Right lung (tissue), 10 donors: ENCODE measurements at places on chromosomes 1 and 21.

DNA sequence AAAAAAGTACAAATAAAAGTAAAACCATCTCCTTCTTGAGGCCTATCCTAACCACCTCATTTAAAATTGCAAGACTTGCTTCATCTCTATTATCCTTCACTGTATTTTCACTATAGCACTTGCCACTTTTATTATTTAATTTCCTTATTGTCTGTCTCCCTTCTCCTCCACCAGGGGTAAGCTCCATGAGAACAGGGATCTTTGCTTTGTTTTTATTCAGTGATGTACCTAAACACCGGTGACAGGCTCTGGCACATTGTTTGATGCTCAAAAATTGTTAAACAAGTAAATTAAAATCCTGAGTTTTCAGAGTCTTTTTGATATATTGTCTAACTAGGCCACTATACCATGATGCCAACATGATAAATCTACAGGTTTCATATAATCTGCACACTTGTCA lies 17.2 kb upstream of the SPEN start:
- DNase-seq = no peak

DNA sequence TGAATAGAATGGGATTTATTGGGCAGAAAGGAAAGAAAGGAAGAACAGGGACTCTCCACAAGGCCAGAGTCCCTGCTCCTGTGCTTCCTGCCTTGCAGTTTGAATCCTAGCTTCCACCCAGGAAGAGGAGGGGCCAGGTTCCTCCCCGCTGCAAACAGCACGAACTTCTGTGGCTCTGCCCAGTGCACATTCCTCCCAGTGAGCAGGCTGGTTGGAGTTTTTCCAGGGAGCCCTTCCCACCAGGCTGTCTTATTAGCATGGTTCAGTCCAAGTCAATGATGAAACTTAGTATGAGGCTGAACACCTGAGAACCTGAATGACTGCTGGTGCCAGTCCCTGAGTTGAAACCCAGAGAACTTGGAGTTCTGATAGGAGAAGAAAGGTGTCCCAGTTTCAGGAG lies 247.2 kb downstream of the DUSP10 start:
- no peak for DNase-seq

GRCh38 chr1:60227601-60228000 lies 154.0 kb upstream of the C1orf87 start:
- DNase-seq = no peak

DNA sequence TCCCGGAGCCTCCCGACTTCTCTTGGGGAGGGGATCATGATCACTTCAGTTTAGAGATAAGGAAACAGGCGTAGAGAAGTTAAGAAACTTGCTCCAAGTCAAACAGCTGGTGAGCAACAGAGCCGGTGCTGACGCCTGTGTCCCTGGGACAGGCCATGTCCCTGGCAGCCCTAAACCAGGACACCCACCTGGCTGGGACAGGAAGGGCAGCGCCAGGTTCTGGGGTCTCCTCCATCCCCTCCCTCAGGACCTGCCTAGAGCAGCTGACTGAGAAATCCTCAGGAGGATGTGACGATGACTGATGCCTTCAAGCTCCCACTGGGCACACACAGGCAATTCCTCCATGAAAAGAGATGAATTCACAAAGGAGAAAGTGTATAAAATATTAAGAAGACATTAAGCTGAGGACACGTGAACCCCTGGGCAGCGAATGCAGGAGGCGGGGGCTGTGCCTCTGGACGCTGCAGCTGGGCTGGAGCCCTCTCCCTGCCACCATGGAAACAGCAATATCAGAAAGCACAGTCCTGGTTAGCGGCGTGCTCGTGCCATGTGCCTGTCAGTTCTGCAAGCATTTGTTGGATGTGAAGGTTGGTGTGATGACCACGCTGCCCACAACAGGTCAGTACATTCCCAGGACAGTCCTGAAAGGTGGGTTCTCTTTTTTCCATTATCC lies 40.1 kb upstream of the C1orf174 start:
- DNase-seq = peak; percentile 15

GRCh38 chr1:196415978-196416377 lies 192.3 kb downstream of the KCNT2 start:
- DNase-seq = no peak

GRCh38 chr1:204368996-204369726 lies 9.4 kb upstream of the PLEKHA6 start:
- no peak for DNase-seq

- no peak for DNase-seq
Observed at GRCh38 chr21:31855180-31855579, 17.6 kb upstream of the HUNK start.

- DNase-seq = no peak
Observed at GRCh38 chr1:25640646-25641328, 24.2 kb downstream of the MAN1C1 start.

DNA sequence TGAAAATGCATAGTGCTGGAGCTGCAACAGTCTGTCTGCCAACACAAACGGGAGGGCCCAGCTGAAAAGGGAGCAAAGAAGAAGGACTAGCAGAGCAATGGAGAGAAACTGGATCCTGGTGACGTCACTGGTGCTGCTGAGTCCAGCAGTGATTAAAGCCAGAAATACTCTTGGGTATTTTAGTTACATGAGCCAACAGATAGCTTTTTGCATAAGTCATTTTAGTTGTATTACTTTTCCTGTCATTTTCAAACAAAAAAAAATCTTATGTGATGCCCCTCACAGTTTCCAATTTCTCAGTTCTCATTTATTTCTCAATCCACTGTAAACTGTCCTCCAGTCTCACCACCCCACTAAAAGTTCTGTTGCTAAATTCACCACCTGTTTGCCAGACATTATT lies 38.7 kb upstream of the NEK7 start:
- DNase-seq = peak; percentile 51

DNA sequence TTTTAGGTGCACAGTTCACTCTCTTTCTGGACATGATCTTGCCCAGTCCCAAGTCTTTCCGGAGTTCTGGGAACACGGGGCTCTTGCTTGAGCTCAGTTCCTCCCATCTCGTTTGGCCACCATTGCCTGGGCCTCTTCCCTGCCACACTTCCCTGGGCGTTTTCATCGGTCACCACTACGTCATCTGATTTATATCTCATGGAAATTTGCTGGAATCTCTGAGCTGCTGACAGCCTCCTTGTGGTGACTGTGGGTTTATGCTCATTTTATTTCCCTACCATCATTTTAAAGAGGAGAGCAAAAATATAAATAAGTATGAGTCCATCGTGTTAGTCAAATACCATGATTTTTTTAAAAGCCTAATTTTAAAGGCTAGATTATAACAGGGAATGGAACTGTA lies 449.1 kb upstream of the KAZN start:
- no peak for DNase-seq

- no peak for DNase-seq
Observed at GRCh38 chr1:36251794-36252481, 27.7 kb downstream of the THRAP3 start.

GRCh38 chr1:239811211-239811885 lies 280.3 kb upstream of the FMN2 start:
- DNase-seq = no peak

- no peak for DNase-seq
Observed at GRCh38 chr1:201675143-201675542, 136.2 kb downstream of the NAV1 start.

- no peak for DNase-seq
Observed at GRCh38 chr1:9121496-9122409, 7.1 kb downstream of the GPR157 start.

DNA sequence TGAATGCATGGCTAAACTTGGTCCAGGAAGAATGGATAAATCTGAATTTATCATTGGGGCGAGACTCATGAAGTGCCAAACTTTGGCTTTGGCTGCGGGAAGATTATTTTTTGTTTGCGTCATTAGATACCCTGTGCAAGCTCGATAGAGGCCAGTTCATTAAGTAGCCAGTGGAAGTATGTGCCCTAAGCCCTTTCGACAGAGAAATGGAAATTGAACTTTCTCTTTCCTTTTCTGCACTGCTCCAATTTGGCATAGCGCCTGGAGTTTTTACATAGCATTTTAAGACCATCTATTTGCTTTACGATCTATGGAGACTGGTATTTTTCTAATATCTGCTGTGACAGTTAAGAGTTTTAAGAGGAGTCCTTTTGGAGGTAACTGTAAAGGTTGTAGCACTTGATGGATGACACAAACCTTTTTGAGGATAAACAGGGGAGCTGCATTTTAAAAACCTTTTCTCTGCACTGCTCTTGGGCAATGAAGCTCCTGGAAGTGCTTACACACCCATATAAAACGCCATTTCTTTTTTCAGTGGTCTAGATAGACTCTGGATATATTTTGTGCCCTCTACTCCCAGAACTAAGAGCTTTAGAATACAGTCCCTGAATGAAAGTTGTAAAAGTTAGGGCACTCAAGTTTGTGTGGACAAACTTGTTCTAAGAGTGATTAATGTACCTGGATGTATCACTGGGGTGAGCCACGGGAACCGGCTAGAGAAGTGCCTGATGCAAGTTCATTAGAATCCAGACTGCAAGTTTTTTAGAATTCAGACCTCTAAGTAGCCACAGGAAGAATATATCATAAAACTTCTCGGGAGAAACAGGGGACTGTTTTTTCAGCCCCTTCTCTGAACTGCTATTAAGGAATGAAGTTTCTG lies 41.3 kb upstream of the CFHR3 start:
- no peak for DNase-seq

DNA sequence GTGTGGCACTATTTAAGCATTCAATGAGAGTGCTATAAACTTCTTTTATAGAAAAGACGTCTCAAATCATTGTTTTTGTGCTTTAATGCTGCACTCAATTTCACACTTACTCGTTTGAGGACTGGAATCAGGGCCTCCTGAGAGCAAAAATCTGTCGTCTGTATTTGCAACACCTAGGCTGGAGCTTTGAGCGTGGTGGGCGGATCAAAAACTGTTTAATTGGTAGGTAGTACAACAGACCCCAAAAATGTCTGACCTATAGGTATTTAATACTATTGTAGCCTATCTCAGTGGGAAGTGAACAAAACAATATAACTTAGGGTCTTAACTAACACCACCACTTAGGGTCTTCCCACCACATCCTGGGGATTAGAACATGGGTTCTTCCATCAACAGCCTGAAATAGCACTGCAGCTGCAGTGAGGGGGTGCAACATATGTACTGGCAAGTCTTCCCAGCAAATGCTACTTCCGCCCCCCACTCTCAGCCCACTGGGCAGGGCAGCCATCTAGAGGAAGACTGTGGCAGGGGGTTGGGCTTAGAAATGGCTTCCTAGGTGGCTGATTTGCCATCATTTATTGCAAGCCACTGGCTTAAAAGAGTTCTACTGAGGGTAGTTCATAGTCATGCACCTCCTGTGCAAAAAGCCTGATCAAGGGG lies 48.3 kb downstream of the CD46 start:
- no peak for DNase-seq

GRCh38 chr1:177128665-177129281 lies 35.7 kb downstream of the ASTN1 start:
- no peak for DNase-seq

GRCh38 chr1:54653036-54653435 lies 11.4 kb downstream of the MROH7 start:
- no peak for DNase-seq

DNA sequence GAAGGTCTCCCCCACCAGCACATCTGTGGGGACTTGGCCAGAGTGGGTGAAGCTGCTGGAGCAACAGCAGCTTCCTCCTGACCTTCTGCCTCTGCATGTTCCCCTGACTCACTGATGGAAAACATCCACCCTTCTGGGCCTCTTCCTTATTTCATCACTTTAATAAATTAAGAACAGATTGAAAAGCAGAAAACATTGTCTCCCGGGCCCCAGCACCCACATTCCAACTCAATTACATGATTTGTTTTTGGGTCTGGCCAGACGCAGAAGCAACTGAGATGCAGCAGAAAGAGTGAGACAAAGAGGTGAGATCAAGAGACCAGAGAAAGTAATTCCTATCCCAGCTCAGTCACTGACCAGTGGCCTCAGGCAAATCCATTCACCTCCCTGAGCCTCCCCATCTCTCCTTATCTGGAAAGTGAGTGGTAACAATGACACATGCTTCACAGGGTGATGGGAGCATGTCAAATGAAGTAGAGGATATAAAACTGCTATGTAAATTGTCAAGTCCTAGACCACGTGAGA lies 157.1 kb downstream of the ELAVL4 start:
- no peak for DNase-seq

DNA sequence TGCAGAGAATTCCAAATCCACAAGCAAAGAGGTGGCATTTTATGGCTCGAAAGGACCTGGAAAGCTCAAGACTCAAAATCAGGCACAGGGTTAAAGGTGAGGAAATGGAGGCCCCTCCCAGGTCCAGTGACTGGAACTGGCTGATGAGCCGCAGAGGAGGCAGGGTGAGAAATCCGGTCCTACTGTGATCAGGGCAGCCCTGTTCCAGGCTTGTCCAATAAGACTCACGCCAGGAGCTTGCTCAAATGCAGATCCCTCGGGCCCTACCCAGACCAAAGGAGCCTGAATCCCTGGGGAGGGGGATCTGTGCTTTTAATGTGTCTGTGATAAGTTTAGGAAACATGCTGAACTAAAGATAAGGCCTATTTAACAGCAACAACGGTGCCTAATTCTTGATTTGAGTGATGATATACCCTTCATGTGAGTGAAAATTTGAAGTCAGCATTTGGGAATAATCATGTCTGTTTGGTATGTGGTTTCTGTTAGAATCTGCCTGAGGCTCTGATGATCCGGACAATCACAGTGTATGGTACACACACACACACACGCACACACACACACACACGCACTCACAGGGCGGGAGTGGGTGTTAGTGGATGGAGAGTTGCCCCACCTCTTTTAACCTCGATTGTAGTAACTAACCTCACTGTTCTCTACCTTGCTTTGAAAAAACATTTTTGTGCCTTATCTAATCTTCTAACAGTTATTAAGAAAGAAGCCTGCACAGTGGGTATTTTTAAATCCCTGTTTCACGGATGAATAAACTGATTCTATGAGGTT lies 54.1 kb upstream of the LYST start:
- DNase-seq = no peak

DNA sequence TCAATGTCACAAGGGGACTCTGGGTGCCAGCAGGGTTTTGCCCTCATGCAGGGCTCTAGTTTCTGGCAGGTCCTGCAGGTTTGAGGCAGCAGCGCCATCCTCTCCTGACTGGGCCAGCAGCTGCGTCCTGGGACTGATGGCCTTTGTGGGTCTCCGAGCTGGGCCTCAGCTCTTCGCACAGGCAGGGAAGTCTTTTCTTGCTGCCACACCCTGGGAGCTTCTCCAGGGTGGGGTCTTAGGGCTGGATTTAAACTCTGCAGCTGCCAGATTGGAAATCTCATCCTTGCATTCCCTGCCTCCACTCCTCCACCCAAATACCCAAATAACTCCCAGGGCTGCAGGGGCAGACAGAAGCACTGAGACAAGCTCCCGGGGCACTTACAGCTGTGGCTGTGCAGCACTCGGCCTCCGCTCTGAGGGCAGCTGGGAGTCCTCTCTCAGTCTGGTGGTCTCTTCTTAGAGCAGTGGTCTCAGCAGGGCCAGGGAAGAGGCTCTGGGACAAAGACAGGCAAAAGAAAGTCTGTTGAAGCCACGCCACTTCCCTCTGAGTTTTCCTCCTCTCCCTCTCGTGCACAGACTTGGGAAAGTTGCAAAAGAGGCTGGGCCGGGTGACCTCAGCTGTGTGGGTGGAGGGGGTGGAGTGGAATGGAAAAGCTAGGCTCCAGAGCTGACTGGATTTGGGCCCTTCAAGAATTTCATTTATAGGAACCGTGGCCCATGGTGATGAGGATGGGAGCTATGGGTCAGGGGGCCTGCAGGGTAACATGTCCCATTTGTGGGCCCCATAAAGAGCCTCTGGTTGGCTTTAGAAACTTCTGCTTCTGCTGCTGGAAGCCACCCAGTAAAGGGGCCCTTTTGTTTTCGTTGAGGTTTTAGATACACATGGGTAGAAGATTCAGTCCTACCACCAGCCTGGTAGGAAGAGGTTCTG lies at the start of gene RAB7B:
Gene RAB7B, minus strand, starts transcription at position 525 of the 931 bp plus-strand sequence. CDS start 9,260 bp downstream, outside the sequence.
- DNase-seq = peak; percentile 52
